ENCODE measurements at places on chromosomes 16 and 17.

GRCh38 chr17:67675481-67675880 lies 42.3 kb upstream of the NOL11 start:
- no peak for DNase-seq

DNA sequence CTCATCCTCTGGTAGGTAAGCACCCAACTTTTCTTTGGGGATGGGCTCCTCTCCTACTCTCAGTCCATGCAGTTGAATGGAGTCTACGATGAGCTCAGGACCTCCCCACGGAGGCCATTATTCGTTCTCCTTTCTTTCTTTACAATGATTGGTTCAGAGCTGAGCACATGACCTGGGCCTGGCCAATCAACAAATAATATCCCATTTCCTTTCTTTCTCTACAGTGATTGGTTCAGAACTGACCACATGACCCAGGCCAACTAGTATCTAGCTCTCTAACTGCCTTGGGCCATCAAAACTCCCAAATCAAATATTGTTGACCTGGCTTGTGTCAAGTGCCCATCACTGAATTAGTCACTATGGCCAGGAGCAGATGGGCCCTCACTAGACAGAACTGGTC lies 129.2 kb downstream of the USP31 start:
- no peak for DNase-seq

- DNase-seq: peak; percentile 70
Measured at GRCh38 chr17:78375401-78376151, 2.9 kb upstream of the PGS1 start.

DNA sequence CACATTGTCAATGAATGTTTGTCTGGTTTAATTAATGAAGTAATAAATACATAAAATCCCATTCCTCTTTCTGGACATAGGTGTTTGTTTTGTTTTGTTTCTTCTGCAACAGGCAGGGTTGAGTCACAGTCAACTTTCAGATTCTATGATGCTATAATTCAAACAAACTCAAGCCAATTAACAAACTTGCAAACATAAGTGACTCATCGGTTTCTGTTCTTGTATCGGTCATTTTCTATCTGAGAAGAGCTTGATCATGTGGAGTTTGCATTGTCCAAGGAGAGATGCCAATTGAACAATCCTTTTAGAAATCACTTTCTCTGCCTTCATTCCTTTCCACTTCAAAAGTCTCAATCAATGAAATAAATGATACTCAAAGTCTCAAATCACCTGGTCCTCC lies 294.2 kb upstream of the C16orf82 start:
- DNase-seq: no peak

GRCh38 chr17:19630661-19631060 lies 17.9 kb upstream of the ALDH3A2 start:
- DNase-seq: no peak

Measured in trophoblast cell (in vitro differentiated cells and primary cell).